ENCODE measurements at places on chromosomes 2 and 18.
A peak's percentile ranks its signal among the peaks of the same experiment; 100 is the strongest.

DNA sequence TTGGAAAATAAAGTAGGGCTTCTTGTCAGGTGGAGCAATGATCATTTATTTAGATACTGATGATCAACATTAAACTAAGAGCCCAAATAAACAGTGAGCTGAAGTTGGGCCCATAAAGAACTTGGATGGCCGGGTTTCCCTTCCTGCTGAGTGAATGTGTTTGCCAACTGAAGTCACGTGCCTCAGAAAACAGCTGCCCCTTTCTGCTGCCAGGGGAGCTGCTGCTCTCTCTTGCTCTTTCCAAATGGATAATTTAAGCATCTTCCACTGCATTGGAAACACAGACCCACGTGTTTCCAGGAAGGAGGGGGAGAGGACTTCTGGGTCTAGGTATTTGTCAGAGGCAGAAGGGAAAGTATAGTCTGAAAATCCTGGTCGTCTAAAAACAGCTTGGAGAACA, 22.9 kb upstream of the NCKAP5 start:
- DNase-seq = no peak

DNA sequence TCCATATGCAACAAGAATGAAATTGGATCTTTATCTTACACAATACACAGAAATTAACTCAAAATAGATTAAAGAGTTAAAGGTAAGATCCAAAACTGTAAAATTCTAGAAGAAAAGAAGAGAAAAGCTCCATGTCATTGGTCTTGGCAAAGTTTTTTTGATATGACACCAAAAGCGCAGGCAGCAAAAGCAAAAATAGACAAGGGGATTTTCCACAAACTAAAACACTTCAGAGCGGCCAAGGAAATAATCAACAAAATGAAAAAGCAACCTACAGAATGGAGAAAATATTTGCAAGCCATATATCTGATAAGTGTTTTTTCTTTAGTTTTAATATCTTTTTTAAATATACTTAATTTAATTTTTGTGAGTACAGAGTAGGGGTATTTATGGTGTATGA, 112.8 kb upstream of the CAB39 start:
- DNase-seq = no peak

GRCh38 chr2:198127627-198128026, 323.2 kb downstream of the PLCL1 start:
- peak; percentile 57 for DNase-seq

GRCh38 chr18:22557168-22557941, 139.6 kb upstream of the CTAGE1 start:
- DNase-seq = no peak

DNA sequence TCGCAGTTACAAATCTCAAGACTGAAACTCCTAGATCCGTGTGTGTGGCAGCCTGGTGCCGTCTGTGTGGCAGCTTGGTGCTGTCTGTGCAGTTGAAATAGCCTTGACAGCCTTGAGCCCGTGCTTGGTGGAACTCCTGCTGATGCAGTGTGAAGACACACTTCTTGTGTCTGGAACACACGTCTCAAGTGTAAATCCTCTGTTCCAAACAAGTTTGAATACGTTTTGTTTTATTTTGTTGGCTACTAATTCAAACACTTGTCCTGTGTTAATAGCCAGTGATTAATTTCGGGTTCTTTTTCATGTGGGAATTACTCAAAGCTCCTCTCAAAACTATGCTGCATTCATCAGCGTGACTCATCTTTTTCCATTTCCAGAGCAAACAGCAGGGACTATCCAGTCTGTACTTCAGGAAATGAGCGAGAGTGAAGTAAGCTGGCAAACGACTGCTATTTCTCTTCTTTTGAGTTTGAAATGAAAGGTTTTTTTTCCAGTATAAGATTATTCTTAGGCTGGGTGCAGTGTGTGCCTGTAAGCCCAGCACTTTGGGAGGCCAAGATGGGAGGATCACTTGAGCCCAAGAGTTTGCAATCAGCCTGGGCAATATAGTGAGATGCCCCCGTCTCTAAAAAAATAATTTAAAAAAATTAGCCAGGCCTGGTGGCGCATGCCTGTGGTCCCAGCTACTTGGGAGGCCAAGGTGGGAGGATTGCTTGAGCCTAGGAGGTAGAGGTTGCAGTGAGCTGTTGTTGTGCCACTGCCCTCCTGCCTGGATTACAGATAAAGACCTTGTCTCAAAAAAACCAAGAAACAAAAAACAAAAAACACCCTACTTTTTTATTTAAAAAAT, 152.9 kb downstream of the SPP2 start:
- DNase-seq = peak; percentile 35

DNA sequence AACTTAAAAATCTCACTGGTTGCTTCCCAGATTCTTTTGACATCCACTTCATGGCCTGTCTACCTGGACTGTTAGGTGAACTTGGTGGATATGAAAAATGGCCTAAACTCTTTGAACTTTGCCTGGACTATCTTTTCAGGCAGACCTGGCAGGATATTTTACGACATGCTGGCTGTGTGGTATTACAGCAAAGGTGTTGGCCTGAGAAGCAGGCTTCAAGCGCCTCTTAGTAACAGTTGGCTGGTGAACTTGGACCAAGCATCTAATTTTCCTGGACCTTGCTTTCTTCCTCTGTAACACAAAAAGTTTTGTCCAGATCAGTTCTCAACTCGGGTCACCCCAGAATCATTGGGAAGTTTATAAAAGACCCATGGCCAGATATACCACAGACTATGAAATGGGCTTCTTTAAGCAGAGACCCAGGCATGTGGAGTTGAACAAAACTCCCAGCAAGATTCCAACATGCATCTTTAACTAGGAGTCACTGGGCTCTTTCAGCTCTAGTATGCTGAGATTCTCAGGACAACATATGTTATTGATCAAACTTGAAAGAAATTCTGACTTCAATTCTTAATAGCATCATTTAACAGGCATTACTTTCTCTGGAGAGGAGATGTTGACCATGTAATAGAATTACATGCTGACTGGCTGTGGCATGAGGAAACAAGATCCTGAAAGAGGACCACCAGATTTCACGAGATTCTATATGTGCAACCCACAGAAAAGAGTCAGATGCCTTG, 4.4 kb downstream of the LYPD1 start:
- no peak for DNase-seq

DNA sequence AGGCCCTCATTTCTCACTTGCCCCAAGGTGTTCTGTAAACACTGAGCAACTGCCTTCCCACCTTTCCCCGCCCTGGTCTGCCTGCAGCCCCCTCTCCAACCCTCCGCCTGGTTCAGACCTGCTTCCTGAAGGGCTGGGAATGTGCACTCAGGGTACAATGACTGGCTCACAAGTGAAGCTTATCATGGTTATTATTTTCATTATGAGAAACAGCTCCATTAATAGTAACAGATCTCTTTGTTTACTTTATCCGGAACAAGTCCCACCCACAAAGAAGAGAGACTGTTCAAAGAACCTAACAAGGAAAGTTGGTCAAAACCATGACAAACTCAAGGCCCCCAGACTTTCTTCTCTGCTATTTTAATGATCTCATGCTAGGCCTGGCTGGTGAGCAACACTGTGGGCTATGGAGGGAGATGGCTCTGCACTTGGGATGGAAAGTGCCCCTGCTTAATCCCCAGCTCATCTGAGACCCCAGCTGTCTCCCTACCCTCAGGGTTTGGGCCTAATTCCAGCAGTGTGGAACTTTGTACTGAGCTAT, 36.7 kb downstream of the ARHGAP25 start:
- DNase-seq = no peak

Data from activated CD4-positive, alpha-beta T cell treated with anti-CD3 and anti-CD28 coated beads for 48 hours (primary cell).